Heart right ventricle (tissue), 16 donors: ENCODE measurements at places on chromosomes 5 and 9.
A peak's percentile ranks its signal among the peaks of the same experiment; 100 is the strongest.

DNA sequence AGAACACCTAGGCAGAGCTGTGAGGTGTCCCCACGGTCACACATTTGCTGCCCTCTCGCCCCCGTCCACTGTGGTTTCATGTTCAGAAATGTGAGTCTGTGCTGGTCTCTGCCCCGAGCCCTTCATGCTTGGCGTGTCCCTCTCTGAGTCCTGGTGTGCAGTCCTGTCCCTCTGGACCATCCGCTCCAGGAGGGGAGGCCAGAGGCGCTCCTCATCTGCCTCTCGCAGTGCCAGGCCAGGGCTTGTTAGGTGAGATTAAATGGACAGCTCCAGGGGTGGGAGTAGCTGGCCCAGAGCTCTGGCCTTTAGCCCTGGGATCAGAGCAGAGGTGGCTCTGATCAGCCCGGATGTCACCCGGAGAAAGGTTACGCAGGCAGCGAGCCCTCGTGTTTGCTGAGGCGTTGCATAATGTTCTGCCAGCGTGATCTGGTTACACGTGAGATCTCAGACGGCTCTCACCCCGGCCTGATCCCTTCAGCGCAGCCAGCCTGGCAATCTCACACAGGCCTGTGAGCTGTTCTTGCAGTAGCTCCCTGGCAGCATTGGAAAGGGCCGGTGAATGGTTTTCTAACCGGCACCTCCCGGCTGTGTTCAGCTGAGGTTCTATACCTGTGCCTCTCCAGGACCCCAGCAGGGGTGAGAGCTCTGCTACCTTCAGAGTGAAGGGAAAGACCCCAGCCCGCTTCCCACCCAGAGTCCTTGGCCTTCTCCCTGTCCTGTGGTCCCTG is 24.5 kb downstream of the PTGES2 start:
- no peak for DNase-seq

DNA sequence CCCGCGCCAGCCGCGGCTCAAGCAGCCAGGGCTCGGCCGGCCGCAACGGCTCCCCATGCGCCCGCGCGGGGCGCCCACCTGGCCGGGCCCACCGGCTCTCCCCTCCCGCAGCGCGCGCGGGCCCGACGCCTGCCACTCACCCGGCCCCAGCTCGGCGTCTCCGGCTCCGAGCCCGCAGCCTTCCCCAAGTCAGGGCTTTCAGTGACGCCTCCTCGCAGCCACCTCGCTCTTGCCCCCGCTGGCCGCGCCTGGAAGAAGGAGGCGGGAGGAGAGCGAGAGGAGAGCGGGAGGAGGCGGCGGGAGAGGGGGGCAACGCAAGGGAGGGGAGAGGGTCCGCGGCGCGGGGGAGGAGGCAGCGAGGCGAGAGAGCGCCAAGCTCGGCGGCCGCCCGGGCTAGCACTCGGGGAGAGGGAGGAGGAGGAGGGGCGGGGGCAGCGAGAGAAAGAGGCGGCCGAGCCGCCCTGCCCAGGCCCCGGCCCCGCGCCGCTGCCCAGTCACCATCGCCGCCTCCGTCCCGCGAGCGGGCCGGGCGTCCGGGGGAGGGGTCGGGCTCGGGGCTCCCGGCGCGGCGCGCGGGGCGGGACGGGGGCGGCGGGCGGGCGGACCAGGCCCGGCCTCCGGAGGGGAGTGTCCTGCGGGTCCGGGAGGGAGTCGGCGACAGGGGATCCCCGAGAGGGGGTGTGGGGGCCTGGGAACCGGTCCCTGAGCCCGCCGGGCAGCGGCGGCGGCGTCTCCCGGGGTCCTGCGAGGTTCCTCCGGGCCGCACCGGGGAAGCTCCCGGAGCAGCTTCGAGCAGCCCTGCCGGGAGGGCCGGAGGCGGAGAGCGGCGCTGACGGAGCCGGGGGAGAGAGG is at the start of gene LHFPL2:
TSS of gene LHFPL2 (minus strand) at position 414 of the 852 bp plus-strand sequence. CDS start 138,559 bp downstream, outside the sequence.
- DNase-seq = peak; percentile 72

DNA sequence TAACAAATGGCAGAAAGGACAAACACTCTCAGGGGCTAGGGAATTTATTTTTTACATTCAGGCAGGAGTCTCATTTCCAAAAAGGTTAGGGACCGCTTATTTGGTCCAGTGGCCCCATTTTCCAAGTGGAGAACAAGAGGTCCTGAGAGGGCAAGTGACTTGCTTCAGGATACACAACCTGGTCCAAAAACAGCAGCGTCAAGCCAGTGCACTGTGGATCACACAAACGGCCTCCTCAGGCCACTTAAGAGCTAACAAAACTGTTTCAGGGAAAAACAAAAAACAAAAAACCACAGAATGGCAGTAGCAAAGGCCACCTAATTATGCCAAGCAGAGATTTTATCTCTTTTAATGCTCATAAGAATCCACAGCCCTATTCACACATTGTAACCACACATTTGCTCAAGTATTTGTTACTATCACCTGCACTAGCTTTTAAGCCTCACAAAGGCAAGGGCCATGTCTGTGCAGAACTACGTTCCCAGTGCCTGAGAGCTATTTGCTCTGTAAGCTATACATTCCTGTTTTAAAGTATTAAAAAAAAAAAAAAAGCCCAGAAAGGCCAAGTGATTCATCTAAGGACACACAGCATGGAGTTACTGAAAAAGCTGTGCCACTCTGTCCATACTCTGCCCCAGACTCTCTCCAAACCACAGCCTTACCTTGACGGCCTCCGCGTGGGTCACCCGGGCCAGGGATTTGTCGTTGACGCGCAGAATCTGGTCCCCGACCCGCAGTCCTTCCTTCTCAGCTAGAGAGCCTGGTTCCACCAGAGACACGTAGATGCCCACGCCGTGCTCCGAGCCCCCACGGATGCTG is 1.5 kb downstream of the WHRN start:
- DNase-seq = no peak

DNA sequence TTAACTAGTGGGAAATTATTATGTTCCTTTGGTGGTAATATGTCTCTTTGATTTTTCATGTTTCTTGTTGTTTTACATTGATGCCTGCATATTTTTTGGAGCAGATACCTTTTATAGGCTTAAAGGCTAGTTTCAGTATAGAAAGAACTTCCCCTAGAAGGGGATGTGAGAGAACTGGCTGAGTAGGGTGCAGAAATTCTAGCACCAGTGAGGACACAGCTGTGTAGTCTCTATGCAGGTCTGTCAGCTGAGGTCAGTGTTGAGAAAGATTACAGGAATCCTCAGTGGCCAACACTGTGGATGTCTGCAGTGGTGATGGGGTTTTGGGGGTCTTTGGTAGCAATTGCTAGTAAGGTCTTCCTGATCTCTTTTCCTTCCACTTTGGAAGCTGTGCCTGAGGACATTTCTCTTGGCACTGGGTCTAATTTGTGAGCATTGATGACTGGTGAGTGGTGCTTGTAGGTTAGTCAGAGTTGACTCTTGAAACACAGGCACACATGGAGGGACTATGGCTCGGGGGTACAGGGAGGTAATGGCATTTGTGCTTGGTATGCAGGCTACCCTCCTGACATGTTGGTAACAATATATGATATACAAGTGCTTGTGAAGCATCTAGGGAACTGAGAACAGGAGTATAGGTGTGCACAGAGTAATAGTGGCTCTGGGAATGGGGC is 221.4 kb downstream of the SPATA31D1 start:
- no peak for DNase-seq

GRCh38 chr9:68653141-68653595 is 51.9 kb upstream of the PIP5K1B start:
- DNase-seq = no peak

GRCh38 chr5:68405026-68405684 is 189.6 kb downstream of the PIK3R1 start:
- DNase-seq = no peak

- peak; percentile 31 for DNase-seq
Measured at GRCh38 chr5:39219437-39219836, at the start of gene FYB1. FYB1 (minus strand) TSS chr5:39219563; CDS start chr5:39202960, 16,603 bp downstream.

GRCh38 chr5:131081374-131081773 is 83.7 kb downstream of the HINT1 start:
- no peak for DNase-seq

GRCh38 chr5:59287361-59287760 is 606.2 kb downstream of the PDE4D start:
- DNase-seq = no peak

- no peak for DNase-seq
Measured at GRCh38 chr9:18678821-18679590, 205.1 kb downstream of the ADAMTSL1 start.

- no peak for DNase-seq
Measured at GRCh38 chr5:100600298-100600994, 65.3 kb downstream of the FAM174A start.

GRCh38 chr5:19855031-19855430 is 133.0 kb downstream of the CDH18 start:
- DNase-seq = no peak
